ENCODE measurements at places on chromosomes 12 and 14.

DNA sequence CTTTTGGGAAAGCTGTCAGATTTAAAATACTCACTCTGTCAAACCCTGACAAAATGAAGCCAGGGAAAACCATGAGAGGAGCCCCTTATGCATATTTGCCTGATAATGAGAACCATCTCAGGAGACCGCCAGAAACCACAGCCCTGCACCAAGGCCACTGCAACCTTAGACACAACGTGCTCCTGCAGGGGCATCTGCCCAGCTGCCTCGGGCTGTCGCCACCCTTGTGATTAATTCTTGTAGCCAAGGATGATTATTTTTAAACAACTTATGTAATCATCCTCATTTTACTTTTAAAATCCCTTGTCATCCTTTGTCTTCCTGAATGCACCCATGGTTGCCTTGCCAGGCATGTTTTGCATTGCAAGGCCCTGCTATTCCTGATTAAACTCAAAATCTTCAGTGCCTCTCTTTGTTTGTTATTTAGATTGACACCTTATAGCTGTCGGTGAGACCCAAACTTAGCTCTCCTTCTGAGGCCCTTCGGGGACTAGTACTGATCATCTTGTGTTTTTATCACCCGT is 766.4 kb upstream of the TMEM132C start:
- DNase-seq, result no peak

DNA sequence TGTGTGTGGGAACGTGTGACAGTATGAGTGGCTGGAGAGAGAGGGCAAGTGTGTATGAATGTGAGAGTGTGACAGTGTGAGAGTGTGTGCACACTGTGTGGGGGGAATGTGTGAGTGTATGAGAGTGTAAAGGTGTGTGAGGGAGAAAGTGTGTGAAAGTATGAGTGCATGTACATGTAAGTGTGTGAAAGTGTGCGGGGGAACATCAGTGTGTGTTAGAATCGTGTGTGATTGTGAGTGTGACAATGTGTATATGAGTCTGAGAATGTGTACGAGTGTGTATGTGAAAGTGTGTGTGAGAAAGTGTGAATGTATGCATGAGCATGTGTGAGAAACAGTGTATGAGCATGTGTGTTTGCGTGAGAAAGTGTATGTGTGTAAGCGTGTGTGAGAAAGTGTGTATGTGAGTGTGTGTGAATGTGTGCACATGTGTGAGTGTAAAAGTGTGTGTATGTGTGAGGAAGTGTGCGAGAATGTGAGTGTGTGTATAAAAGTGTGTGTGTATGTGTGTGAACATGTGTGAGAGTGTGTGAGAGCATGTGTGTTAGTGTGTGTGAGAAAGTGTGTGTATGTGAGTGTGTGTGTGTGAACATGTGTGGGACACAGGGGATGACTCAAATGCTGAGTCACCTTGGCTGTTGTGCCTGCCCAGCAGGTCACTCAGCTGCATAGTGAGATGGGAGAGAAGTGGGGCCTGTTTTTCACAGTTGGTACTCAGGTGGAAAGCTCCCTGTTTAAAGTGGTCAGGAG is 220.5 kb upstream of the TBX3 start:
- no peak for DNase-seq

- no peak for DNase-seq
Measured at GRCh38 chr12:50519353-50519752, 14.6 kb downstream of the DIP2B start.

DNA sequence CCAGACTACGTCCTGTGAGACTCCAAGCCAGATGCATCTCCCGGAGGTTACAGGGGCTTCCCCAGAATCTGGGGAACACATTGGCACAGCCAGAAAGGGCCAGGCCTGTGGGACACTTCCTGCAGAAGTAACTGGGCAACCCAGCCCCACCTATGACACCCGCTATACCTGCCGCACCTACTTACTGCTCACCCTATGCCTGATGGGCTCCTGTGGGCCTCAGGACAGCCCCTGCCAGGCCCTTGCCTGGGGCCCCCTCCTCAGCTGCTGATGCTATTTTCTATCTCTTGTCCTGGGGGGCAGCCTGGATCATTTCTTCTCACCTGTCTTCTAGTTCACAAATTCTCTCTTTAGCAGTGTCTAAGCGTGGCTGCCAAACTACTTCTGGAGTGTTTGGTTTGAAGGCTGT is 28.7 kb downstream of the JAG2 start:
- no peak for DNase-seq

DNA sequence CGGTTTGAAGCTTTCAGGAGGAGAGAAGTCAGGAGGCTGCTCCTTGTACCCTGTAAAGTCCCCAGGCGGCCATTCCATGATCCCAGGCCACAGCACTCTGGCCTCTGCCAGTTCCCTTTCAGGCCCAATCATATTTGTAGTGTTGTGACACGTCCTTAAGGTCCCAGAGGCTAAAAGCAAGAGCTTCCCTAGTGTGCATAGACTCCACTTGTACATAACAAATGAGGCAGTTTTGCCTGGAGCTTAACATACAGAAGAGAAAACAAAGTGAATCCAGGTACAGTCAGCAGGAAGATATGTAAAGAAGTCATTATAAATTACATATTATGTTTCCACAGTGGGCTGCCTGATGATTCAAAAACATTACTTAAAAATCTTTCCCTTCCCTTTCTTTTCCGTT is 81.1 kb upstream of the RPH3A start:
- DNase-seq, result no peak

- no peak for DNase-seq
Measured at GRCh38 chr14:105268736-105269354, 20.5 kb downstream of the BTBD6 start.

GRCh38 chr12:26580619-26581018 is 252.4 kb downstream of the ITPR2 start:
- no peak for DNase-seq

GRCh38 chr12:52815676-52816588 is 2.0 kb upstream of the KRT4 start:
- DNase-seq, result no peak

DNA sequence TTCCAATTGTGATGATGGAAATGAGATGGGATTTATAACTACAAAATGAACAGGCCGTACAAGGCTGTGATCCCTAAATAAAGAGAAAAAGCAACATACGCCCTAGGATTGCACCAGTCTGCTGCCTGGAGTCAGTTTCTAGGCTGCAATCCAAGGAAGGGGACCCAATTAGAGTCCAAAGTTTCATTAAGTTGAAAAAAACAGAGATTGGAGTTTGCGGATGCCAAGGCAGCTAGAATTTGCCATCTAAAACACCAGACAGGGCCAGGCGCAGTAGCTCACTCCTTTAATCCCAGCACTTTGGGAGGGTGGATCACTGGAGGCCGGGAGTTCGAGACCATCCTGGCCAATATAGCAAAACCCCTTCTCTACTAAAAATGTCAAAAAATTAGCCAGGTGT is 661.0 kb downstream of the RPS29 start:
- DNase-seq, result no peak

- no peak for DNase-seq
Measured at GRCh38 chr12:55712700-55713415, 3.0 kb upstream of the BLOC1S1 start.

- no peak for DNase-seq
Measured at GRCh38 chr14:79686196-79686595, 525.1 kb downstream of the DIO2 start.

DNA sequence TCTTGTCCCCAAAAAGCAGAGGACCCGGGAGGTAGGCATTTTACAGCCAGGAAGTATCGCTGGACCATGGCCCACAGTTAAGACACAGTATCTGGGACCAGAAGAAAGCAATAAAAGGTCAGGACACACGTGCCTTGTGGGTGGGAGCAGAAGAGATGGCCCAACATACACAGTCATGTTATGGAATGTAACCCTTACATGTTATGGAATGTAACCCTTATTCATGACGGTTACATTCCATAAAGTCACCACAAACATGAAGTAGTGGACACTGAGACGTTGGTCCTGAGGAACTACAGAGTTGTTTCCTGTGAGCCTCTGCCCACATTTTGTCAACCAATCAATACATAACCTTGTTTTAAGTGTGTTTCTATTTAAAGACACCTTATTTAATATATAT is 285.6 kb upstream of the FKBP4 start:
- DNase-seq, result no peak

DNA sequence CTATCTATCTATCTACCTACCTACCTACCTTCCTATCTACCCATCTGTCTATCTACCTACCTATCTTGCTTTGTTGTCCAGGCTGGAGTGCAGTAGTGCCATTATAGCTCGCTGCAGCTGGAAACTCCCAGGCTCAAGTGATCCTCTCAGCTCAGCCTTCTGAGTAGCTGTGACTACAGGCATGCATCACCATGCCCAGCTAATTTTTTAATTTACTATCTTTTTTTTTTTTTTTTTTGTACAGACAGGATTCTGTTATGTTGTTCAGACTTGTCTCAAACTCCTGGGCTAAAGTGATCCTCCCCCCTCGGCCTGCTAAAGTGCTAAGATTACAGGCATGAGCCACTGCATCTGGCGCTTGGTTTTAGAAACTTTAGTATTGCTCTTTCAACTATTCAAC is 762.4 kb downstream of the SLC6A15 start:
- no peak for DNase-seq
